ENCODE measurements at places on chromosomes 6 and 20.

- DNase-seq: no peak
Observed at GRCh38 chr20:54263116-54263690, 55.3 kb downstream of the PFDN4 start.

GRCh38 chr20:11791835-11792567 is 125.7 kb upstream of the BTBD3 start:
- DNase-seq: no peak

DNA sequence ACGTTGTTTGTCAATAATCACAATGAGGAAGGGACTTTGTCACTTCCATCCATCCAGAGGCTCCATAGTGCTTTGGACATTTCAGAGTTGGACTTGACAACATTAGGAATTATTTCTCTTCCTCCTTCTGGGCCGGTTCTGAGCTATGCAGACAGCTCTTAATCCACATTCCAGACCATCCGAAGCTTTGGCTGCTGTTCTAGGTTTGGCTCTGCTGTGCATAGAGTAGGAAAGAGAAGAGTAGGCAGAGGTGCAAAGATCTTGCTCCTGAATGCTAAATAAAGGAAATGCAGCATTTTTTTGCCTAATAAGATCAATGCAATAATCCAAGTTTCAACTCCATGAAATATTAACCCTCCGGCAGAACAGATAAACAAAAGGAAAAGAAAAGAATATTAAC is 251.8 kb upstream of the PRND start:
- DNase-seq: no peak

DNA sequence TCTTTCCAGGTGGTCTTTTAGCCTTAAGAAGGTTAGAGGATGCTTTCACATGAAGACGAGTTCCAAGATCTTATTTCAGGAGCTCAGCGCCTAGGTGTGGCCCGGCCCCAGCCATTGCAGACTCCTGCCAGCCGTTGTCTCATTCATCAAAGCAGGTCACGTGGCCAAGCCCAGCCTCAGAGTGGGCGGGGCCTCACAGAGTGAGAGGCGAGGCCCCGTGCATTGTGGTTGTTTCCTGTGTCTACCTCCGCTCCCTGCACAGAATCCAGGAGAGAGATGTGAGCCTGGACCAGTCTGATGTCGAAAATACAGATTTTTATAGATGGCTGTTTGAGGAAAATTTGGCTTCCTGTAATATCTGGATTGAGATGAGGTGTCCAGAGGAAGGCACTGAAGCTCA is 49.2 kb upstream of the CST5 start:
- DNase-seq: no peak

DNA sequence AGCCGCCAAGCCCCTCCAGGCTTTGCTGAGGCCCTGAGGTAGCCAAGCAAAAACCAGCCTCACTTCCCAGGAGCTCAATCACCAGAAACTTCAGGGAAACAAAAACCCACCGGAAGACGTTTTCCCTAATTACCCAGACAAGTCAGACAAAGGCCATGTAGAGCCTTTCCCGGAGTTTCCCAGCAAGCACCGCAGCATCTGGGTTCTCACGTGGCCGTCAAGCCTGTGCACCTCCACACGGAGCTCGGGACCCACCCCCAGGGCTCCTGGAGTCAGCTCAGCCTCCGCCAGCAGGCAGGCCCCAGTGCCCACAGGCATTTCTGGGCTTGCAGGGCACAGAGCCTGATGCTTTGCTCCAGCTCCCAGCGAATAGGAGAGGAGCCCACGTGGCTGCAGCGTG is 10.1 kb upstream of the MRGBP start:
- no peak for DNase-seq

DNA sequence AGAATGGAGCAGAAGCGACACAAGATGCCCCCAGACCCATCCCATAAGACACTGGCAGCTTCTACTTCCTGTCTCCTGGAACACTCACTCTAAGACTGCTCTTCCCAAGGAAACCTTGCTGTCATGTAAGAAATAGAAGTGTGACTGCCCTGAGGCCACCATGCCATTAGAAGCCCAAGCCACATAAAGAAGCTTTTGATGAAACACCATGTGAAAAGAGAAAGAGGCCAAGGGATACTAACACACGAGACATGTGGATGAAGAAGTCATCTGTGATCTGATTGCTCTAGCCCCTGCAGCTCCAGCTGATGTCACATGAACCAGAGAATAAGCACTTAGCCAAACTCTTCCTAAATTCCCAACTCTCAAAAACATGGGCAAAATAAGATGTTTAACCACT is 117.9 kb upstream of the PCSK2 start:
- DNase-seq: no peak

GRCh38 chr6:149366267-149366921 is 33.7 kb upstream of the SUMO4 start:
- no peak for DNase-seq

- no peak for DNase-seq
Observed at GRCh38 chr6:23417133-23417532, 708.9 kb upstream of the NRSN1 start.

DNA sequence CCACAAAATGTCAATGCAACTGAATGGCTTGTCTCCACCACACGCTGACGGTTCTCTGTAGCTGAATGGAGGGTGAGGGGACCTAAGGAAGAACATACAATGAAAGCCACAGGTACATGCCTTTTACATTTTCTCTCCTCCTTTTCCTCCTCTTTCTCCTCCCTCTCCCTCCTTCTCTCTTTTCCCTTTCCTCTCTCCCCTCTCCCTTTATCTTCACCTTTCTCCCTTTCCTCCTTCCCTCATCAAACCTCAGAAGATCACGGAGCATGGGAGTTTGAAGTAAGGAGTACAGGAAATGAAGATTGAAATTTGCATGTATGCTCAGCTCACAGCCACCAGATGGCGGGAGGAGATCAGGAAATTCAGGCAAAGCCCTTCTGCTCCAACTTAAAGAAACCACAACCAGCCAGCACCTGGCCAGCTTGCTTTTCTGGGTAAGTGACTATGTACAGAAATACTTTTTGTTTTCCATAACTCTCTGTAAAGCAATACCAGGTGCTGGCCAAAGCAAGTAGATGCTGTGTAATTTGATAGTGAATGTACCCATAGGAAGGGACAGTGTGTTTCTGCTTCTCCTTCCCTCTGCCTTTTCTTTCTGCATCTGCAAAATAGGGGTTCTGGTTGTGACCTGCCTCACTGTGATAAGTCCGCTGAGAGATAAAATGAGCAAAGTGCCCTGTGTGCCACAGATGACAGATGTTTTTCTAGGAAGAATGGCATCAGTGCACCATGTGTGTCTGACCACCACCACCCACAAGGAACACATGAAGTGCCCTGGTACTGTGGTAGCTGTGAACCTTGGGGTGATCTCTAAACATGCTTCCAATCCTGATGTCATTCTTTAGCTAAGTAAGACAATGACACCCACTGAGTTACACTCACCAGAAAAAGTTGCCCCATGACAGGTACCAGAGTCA is 18.6 kb upstream of the FOXO3 start:
- peak; percentile 27 for DNase-seq

DNA sequence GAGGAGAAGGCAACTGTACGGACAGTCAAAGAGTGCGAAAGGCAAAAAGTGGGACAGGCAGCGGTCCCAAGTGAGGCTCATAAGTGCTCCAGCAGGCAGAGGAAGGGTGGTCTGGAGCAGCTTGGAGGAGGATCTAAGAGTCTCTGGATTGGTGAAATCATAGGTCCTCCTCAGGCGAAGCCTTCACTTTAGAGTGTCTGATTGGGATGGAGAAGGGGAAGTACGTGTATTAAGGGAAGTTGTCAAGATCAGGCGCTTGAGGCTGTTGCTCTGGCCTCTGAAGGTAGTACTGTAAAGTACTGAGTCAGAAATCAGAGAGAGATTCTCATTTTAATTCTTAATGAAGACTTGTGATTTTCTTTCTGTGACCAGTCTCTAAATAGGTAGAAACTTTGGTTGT is 185.6 kb downstream of the KIF16B start:
- no peak for DNase-seq

- no peak for DNase-seq
Observed at GRCh38 chr6:156359912-156360311, 417.3 kb upstream of the ARID1B start.

GRCh38 chr20:45467861-45468260 is 1.7 kb upstream of the WFDC2 start:
- DNase-seq: no peak

DNA sequence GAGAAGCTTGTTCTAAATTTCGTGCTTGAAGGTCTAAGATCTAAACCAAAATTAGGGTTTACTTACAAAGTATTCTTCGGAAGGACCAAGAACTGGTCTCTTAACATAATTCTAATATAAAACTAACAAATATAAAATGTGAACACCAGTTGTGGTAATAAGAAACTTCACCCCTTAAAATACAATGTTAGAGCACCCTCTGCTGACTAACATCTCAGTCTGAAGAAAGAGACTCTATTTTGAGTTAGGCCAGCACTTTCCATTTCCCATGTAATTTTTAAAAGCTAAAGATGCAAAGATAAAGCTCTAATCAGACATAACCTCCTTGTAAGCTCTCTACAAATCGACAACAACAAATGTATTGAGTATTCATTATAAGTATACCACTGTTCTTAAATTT is 24.6 kb downstream of the ATG5 start:
- no peak for DNase-seq

DNA sequence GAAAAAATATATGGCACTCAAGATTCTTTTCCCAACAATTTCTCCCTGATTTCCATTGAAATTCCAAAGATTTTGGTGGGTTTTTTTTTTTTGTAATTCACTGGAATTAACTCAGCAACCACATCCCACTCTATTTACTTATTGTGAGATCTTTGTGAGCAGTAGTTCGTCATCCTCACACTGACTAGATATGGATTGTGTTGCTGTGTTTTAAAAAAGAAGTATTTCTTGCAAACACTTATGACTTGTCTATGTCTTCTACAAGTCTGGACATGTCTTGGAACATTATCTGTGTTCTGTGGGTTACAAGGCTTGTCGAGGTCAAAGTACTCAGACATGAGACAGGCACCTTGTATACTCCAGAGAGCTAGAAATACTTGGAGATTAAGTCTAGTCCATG is 7.3 kb upstream of the TENT5A start:
- DNase-seq: no peak

- no peak for DNase-seq
Observed at GRCh38 chr20:14401479-14402138, 64.2 kb upstream of the FLRT3 start.

DNA sequence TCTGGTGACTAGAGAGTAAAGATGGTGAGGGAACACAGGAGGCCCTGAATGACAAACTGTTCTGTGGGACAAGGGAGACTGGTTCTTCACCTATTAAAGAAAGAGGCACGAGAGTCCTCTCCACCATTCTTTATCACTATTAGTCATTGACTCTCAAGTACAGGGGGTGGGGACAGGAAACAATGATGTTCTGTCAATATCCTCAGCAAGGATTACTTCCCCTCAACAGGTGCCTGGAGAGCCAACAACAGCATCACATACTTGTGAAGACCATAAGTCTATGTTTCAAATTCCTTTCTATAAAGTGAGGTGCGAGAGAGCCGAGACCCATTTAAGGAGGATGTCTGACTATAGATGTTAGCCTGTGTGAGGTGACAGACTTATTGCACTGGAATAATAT is 72.4 kb upstream of the TBC1D7 start:
- DNase-seq: no peak

DNA sequence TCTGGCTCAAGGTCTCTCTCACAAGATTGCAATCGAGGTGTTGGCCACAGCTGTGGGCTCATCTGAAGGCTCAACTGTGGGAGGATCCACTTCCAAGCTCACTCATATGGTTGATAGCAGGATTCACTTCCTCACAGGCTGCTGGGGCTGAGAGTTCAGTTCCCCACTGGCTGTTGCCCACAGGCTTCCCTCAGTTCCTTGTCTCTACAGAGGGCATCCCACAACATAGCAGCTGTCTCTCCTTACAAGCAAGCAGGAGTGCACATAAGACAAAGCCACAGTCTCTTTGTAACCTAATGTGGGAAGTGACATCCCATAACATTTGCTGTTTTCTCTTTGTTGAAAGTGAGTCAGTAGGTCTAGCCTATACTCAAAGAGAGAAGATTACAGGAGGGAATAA is 14.0 kb downstream of the SPATS1 start:
- no peak for DNase-seq

DNA sequence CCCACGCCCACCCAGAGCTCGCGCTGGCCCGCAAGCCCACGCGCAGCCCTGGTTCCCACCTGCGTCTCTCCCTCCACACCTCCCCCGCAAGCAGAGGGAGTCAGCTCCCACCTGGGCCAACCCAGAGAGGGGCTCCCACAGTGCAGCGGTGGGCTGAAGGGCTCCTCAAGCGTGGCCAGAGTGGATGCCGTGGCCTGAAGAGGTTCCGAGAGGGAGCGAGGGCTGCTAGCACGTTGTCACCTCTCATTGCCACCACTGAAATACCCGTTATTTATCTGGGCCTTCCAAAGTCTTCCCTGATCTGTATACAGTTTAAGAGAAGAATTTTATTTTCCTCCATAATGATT is 88.3 kb upstream of the MYLIP start:
- DNase-seq: no peak

DNA sequence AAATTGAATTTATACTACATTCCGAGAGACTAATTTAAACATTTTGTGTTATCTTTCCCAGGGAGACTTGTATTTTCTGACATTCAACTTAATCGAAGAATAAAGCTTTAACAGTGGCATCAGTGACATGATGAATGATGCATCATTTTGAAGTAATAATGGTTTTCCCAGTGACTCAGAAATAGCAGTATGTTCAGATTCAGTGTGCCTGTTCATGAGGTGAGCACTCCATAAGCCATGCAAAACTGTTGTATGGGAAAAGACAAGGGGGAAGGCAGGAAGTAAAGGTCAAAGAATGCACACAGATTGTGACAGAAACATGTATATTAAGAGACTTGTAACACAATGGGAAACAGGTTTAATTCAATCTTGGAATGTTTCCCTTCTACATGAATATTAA is 1348.2 kb upstream of the GJE1 start:
- no peak for DNase-seq

DNA sequence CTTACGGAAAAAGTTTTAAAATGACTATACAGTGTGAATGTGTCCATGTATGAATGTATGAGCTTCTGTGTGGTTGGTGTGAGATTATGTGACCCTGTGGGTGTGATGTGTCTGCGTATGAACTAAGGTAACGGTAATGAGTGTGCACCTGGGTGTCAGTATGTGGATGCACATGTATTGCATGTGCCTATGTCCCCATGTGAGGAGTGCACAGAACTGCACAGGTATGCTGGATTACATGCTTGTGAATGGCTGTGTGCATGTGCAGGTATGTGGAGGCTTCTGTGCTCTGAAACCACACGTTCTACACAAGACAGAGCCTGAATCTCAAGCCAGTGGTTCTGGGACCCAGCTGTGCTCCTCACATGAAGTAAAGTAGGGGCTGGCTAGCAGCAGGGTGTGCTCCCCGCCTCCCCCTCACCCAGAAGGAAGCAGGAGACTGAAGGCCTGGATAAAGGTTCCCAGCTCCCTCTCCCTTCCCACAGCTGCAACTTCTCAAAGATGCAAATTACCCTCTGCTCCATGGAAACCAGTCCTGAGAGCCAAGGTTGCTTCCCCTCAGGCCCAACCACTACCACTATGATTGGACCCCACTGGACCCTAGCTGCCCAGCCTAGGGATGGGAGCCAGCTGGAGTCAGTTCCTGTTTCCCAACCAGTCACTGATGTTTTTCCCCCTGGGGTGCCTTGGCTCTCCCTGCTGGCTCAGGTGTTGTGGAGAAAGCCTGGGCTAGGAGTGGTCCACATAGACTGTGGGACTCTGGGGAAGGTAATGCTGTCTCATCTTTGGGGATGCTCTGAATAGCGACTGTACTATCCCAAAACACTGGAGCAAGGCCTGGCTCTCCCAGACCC is 24.8 kb upstream of the SPDEF start:
- DNase-seq: peak; percentile 53
